Stimulated activated CD4-positive, alpha-beta T cell treated with anti-CD3 and anti-CD28 coated beads, Interleukin-4, amount 100 ng/mL, for 48 hours (primary cell): ENCODE measurements at places on chromosomes 6 and 20.

- DNase-seq: no peak
These were observed 74.1 kb downstream of the TPBG start for GRCh38 chr6:82437701-82438100.

DNA sequence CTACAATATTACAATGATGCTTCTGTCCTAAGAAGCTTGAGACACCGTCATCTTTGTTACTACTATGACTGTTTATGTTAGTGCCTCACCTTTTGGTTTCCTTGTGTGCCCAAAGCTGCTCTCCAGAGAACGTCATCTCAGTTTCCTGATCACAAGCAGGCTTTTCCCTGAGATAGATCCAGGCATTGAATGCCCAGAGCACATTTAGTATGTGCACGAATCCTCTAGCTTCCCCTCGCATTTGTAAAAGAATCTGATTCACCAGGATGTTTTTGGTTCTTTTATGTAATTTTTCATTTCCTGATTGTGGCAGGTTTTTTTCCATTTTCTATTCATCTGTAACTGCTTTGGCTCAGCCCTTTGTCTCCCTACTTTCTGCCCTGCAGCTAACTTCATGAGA, 100.2 kb upstream of the TMEM181 start:
- DNase-seq: no peak

DNA sequence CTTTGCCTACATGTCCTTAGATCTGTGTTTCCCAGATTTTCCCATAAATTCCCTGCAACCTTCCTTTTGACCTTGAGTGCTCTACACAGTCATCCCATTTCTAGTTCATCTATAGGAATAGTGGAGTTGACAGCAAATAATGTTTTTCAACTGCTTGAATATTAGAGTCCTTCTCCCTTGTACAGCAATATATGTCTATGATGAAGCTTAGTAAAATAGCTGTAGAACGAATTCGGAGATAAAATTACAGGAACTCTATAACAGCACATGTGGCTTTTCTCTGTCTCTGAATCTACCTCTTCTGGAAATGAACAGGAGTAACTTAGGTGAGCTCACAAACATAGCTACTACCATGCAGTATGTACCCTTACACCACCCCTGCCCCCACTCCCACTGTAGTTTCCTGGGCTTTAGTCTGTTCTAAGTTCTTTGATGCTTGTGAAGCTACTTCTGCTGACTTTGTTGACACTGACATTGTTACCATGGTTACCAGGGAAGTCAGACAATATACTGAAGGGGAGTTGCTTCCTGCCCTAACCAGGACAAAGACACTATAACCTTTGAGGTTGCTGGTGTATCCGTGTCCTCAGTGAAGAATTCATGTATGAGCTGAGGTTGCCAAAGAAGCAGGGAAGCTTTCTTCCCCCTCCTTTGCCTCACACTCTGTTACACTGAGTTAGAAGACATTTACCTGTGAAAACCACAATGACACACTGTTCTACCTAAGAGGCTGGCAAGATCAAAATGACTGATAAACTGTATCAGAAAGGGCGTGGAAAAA, 35.8 kb upstream of the SHLD1 start:
- DNase-seq: peak; percentile 27

DNA sequence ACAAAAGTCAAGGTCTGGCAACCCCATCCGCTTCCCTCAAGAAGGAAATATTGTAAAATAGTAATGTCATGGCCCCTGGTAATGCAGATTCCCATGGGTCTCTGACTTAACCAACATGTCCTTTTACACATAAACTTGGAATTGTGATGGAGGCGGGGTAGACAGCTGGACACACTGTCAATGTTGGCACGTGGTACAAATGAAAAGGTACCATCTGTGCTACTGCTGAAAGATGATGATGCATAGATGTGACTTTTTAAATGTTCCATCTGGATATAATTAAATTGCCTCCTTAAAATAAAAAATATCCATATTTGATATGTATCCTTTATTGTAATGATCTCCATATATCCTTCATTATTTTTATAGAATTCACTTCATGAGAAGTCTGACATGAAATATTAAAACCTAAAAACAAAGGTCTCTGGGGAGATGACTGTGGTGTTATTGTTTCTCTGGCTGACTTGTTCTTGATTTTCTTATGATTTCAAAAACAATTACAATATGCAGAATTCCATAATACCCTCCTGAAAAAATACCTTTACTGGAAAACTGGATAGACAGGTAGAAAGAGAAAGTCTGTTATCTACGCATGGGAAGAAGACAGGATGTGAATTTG, 104.5 kb downstream of the MKKS start:
- DNase-seq: no peak

GRCh38 chr6:14020551-14020950, 95.8 kb downstream of the RNF182 start:
- DNase-seq: no peak

DNA sequence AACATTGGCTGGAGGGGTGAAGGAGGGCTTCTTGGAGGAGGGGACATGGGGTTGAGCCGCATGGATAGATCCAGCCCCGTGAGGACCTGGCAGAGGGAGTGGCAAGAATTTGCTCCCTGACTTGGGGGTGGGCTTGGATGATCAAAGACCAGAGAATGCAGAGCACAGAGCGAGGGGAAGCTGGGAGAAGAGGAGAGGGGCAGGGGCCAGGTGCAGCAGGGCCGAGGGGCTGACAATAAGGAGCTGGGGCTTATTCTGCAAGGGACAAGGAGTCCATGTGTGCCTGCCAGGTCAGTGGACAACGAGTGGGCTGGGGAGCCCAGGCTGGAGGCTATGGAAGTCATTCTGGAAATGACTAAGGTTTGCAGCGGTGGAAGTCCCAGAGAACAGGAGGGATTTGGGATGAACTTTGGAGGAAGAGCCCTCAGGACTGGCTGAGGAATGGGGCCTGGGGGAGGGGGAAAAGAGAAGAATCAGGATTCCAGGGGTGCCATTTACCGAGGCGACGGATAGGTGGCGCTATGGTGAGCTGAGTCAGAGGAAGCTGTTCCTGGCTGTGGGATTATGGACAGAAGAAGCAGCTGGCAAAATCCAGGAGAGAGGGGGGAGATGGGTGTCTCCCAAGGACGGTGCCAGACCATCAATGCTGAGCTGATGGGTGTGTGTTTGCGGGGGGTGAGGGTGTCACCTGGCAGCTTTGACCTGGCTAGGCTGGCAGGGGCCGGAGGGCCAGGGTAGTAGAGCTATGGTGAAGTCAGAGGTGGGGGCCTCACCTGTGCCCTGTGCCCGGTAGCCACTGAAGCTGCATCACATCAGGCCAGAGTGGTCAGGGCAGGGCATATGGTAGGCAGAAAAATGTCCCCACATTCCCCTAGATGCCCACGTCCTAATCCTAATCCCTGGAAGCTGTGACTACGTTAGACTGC, 7.8 kb downstream of the KCNG1 start:
- DNase-seq: no peak
